NCI-H69 (cell line): ENCODE measurements at places on chromosomes 1 and 21.

- no peak for DNase-seq
Observed at GRCh38 chr21:45611939-45612664, 31.4 kb upstream of the PCBP3 start.

GRCh38 chr1:237673631-237674030 lies 217.1 kb downstream of the ZP4 start:
- no peak for DNase-seq

- DNase-seq = no peak
Observed at GRCh38 chr1:87951852-87952251, 623.2 kb downstream of the LMO4 start.

- DNase-seq = no peak
Observed at GRCh38 chr1:95067568-95067967, 5.2 kb downstream of the ALG14 start.

DNA sequence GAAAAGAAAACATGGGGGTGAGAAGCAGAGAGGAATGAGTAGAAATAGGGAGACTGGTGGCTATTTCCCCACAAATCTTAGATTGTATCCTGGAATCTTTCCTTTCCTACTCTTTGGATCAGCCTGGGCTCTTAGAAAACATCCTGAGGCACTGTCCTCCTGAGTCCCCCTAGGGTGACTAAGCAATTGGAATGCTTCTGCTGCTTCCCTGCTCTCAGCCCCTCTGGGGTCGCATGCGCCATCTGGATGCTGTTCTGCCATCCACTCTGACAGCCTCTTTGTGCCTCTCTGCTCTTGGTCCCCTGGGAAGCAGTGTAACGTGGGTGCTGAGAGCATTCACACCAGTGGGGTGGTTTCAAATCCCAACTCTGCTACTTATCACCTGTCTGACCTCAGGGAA lies 443.0 kb downstream of the SIPA1L2 start:
- DNase-seq = no peak

GRCh38 chr1:155198547-155198906 lies 9.2 kb downstream of the THBS3 start:
- DNase-seq = peak; percentile 24

DNA sequence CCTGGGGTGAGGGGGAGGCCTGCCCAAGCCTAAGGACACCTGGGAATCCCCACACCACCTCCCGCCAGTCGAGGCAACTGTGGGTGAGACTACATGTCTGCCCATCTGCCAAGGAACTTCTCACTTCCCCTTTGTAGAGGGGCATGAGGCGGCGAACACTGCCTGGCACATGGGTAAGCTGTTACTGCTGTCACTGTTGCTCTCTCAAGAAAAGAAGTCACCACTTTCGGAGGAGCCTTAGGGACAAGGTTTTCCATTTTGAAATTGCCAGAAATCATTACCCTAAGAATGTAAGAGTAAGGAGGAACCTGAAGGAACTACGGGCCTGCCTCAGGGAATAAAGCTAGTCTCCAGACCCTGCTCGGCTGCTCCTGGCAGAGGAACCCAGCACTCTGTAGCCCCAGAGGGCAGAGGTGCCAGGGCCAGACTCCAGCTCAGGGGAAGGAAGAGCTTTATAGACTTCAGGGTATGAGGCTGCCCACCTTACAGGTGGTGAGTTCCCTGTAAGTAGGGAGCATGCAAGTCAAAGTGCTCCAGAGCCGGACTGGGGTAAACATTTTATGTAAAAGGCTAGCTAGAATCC lies 23.3 kb downstream of the SLC2A1 start:
- DNase-seq = no peak

DNA sequence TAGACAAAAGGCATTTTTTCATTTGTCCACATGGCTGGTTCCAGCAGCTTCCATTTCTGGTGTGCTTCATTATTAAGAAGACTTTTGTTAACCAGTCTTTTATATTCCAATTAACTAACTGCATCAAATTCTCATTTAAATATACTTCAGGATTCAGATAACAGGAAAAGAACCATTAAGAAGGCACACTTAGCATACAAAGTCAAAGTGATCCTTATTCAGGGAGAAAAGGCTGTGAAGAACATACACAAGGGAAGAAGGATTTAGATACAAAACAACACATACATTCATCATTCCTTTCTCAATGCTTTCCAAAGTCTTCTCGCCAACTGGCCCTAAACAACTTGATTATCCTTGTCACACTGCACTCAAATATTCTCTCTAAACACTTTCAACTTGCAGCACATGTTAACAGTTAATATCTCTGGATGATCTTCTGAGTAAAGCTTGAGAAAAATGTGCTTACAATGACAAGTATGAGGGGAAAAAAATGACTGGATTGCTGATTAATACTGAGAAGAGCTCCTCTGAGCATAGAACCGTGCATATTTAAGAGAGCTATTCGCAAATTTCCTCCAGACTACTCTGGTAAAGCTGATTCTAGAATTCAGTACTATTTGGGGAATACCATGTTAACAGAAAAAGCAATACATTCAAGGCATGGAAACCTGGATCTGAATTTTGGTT lies 225.2 kb upstream of the TNR start:
- DNase-seq = no peak

- no peak for DNase-seq
Observed at GRCh38 chr1:154756793-154757548, 113.1 kb downstream of the KCNN3 start.

- peak; percentile 39 for DNase-seq
Observed at GRCh38 chr1:54800899-54801759, at the start of gene TTC22. Gene TTC22, minus strand, starts transcription at chr1:54801323. Its CDS starts 160 bp downstream, at chr1:54801163.

DNA sequence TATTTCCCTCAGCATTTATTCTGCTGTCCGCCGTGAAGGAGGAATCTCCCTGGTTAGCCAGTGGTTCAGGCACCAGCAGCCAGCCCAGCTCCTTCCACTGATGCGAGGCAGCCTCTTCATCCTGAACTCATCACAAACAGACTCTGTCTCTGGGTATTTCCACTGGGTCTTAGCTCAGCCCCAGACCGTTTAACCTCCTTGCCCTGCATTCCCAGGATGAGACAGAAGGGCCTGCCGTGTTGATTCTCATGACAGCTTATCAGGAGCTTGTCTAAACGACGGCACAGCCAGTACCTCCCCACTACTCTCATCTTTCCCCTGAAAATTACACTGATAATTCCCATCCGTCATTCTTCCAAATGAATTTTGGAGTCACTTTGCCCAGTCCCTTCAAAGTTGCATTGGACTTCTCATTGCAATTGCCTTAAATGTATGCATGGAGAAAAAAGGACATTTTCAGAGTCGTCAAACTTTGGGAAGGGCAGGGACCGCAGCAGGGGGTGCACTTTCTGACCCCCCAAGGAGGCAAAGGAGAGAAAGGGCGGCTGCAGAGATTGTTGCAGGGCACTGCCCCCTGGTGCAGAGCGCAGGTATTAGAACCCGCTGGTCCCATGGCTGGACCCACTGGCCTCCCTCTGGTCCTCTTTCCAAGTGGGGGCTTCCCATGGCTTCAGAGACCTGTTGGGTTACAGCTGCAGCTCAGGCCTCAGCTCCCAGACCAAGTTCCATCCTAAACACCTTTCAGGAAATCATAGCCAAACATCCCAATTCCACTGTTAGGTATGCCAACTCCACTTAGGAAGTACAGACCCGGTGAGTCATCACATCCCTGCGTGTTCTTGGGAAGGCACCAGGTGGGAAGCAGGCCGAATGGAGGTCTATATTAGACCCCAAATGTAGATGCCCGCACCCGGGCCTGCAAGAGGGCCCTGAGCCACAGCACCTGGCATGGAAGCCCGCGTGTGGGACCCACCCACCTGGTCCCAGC lies 3.7 kb upstream of the MEGF6 start:
- DNase-seq = peak; percentile 28

- peak; percentile 22 for DNase-seq
Observed at GRCh38 chr1:3858231-3858981, 1.1 kb downstream of the DFFB start.

DNA sequence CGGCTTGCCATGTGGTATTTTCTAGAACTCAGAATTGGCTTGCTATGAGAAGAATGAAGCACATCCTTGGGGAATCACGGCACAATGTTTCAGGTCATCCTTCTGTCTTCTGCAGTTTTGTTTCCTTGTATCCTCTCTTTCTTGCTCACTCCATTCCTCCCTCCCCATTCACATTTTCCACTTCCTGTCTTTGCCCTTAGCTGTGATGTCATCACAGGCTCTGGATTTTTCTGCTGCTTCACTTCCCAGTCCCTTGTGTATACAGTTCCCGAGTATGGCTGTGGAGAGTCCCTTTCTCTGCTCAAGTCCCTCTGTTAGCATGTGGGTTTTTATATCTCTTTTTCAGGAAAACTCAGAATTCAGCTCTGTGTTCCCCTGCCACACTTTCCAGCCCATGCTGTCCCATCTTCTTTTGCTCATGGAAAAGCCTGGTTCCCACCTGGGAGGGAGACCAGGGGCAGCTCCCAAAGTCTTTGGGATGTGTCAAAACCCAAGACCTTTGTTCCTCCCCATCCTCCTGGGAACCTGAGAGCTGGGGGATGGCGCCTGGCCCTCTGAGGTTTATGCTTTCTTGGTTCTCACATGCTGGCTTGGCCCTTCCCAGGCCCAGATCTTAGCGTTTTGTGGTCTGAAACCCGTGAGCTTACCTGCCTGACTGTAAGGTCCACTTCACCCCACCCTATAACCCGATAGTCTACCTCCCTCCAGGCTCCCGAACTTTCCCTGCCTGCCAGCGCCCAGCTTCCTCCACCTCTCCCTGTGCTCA lies 4.8 kb upstream of the RGS16 start:
- peak; percentile 63 for DNase-seq

GRCh38 chr1:10672343-10673050 lies 123.9 kb downstream of the CASZ1 start:
- no peak for DNase-seq

GRCh38 chr21:43916691-43917514 lies 51.9 kb downstream of the AGPAT3 start:
- DNase-seq = peak; percentile 92

- DNase-seq = peak; percentile 75
Observed at GRCh38 chr1:88061492-88062177, 622.4 kb upstream of the PKN2 start.

- peak; percentile 58 for DNase-seq
Observed at GRCh38 chr1:75615613-75616435, 4.9 kb upstream of the SLC44A5 start.

DNA sequence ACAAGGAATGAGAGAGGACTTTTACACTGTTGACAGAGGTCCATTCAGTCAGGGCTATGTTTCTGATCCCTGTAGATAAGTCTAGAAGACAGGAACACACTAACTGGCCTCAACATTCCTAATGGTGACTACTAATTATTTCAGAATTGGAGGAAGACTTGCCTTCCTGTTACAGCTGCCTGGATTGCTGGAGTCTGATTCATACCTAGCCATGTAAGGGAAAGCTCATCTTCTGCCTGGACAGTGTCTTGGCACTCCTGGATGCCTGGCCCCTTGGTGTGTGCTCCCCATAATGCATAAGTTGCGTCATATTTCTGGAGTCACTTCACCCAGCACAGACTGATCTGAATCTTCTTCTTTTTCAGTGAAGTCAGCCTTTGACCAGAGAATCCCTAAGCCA lies 326.0 kb upstream of the RUNX1 start:
- DNase-seq = no peak

DNA sequence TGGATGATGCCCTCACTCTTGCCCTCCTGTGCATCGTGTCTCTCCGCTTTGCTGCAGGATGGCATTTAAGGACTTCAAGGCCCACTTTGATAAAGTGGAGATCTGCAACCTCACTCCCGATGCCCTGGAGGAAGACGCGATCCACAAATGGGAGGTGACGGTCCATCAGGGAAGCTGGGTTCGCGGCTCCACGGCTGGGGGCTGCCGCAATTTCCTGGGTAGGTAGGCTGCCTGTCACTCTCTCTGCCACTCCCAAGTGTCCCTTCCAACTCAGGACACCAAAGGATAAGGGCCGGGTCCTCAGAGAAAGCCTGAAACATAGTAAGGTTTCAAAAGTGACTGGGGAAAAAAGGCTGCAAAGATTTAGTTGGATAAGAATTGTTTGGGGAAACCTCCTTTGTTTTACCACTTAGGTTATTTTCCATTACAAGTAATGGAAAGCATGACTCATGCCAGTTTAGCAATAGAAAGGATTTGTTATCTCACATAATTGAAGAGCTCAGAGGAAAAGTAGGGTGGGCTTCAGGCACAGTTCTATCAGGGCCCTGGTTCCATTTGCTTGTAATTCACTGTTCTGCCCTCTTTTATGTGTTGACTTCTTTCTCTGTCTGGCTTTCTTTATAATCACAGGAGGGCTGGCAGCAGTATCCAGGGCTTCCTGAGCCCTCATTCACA lies 31.9 kb downstream of the CAPN9 start:
- DNase-seq = no peak

GRCh38 chr1:11352816-11353799 lies 80.1 kb downstream of the UBIAD1 start:
- DNase-seq = peak; percentile 90

DNA sequence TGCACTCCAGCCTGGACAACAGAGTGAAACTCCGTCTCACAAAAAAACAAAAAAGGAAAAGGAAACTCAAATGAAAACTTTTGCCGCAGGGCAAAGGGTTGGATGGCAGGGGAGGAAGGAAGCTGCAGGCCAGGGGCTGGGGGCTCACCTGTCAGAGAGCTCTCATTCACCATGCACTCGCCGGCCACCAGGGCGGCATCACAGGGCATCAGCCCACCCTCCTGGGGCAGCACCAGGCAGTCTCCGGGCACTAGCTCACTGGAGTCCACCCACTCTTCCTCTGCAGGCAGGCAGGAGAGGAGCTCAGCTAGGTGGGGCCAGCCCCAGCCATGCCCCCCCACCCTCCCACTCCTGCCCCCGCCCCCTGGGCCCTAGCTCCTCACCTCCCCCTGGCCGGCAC lies 11.9 kb downstream of the ATP13A2 start:
- no peak for DNase-seq

GRCh38 chr1:156750191-156750672 lies 1.2 kb downstream of the HDGF start:
- DNase-seq = peak; percentile 95

DNA sequence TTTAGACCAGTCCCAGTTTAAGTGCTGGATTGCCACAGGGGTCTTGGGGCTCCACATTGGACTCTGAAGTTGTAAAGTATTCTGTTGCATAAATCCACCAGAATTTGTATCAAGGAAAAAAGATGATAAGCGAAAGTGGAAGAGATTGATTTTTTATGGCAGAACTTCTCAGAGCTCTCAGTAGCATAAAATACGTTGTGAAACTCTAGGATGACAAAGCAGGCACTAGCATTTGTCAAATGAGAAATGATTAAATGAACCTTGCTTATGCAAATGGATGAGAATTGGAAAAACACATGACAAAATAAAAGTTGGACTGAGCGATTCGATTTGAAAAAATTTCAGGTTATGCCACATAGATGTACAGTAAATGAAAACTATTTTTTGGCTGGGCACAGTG lies 253.8 kb upstream of the RAB4A start:
- no peak for DNase-seq

GRCh38 chr21:24025101-24025500 lies 1582.2 kb downstream of the MRPL39 start:
- peak; percentile 42 for DNase-seq
